A673 (cell line): ENCODE measurements at places on chromosomes 5 and 9.
A peak's percentile ranks its signal among the peaks of the same experiment; 100 is the strongest.

DNA sequence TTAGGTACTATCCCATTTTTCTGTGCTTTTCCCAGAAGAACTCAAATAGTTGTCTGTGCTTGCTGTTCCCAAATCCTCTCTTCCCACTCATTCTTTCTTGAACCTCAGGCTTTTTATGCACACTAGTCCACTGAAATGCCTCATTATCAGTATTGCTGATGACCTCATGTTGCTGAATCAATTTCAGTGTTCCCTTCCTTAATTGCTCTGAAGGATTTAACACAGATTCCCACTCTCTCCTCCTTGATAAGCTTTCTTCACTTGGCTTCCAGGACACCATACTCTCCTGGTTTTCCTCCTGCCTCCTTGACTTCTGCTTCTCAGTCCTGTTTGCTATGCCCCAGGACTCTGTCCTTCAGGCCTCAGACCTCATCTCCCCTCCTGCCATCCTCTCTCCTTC lies 298.5 kb downstream of the ARHGAP26 start:
- no peak for DNase-seq

- no peak for DNase-seq
Measured at GRCh38 chr5:537098-537497, 12.8 kb upstream of the SLC9A3 start.

DNA sequence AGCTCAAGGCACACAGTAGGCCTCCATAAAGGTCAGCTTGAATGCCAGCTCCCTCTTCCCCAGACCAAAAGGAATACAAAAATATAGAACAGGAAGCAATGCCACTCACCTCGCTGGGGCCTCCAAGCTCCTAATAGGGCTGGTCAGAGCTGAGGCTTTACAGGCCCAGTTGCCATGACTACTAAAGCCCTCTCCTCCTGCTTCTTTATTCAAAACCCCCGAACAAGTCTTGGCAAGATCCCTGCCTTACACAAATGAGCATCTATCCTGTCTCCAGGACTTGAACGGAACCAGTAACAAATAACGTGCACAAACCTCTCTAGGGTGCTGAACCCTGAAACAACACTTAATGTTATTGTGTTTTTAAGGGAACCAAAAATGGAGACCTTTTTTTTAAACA lies 136.3 kb downstream of the SIL1 start:
- peak; percentile 36 for DNase-seq

DNA sequence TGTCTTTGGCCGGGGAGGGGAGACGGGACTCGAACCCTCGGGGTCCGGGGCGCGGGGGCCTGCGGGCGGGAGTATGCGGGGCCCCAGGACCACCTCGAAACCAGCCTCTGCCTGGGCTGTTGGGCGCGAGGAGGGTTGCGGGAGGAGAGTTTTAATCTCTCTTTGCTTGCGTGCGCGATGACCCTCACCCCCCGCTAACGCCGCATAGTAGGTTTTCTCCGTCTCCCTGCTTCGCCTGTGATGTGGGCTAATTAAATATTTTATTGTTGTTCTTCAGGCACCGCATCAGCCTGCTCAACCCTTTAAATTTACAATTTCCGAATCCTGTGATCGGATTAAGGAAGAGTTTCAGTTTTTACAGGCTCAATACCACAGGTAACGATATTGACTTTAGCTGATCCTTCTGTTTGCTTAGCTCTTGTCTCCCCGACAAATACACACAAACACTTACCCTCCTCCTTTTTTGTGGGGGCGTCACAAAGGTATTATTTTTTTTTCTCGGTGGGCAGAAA lies 1.7 kb downstream of the TLE4 start:
- peak; percentile 12 for DNase-seq
